ENCODE measurements at places on chromosomes 7 and 10.
A peak's percentile ranks its signal among the peaks of the same experiment; 100 is the strongest.

- DNase-seq, result no peak
Measured at GRCh38 chr7:53812135-53812534, 730.0 kb upstream of the VSTM2A start.

- DNase-seq, result peak; percentile 26
Measured at GRCh38 chr7:6290319-6290741, 17.9 kb upstream of the CYTH3 start.

- DNase-seq, result no peak
Measured at GRCh38 chr7:28137463-28137862, 43.1 kb downstream of the JAZF1 start.

- DNase-seq, result peak; percentile 91
Measured at GRCh38 chr10:6171881-6172695, 30.6 kb upstream of the PFKFB3 start.

DNA sequence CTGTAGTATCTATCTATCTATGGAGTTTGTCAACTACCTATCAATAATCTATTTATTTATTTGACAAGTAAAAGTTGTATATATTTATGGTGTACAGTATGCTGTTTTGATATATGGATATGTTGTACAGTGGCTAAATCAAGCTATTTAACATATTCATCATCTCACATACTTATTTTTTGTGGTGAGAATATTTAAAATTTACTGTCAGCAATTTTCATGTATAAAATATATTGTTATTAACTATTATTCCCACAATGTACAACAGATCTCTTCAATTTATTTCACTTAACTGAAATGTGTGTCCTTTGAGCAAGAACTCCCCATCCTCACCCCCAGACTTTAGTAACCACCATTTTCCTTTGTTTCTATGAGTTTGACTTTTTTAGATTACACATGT, 14.5 kb downstream of the AGR3 start:
- no peak for DNase-seq

GRCh38 chr10:58266003-58266825, 1.5 kb downstream of the IPMK start:
- DNase-seq, result peak; percentile 18

DNA sequence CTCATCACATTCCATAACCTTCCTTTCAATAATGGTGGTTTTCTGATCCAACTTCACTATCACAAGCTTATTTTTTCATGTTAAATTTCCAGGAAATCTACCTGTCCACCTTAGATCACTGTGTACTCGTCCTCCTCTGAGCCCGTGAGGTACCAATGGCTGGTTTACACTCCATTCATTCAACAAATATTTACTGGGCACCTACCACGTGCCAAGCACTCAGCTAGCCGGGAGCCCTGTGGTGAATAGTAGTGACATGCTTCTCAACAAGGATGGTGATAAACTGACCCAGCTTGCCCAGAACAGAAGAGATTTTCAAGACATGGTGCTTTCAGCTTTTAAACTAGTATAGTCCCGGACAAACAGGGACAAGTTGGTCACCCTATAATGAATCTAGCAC, 98.2 kb downstream of the FAM204A start:
- no peak for DNase-seq

- DNase-seq, result no peak
Measured at GRCh38 chr7:117069379-117069778, 116.1 kb downstream of the ST7 start.

DNA sequence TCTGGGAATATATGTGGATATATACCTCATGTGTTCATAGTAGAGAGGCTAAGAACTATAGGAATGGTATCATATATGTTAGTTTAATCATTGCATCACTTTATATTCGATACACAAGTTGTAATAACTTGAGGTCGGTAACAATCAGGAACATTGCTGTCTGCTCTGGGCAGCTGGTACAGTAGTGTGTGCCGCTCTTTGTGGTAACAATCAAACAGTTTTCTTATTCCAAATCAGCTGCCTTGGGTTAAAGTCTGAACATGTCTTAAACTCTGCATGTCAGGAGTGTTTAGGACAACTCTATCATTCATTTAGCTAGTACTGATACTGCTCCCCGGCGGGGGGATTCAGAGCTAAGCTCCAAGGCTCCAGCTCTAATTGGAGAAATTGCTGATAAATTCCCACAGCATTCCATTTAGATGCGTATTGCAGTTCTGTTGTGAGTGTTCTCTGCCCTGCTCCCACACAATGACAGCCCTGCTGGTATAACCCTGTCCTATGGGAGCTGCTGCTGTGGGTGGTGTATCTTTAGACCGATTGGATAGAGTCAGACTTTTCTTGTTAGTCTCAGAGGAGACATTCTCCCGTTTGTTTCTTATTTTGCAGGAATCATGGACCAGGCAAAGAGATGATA, 707.5 kb upstream of the FZD8 start:
- DNase-seq, result peak; percentile 87

DNA sequence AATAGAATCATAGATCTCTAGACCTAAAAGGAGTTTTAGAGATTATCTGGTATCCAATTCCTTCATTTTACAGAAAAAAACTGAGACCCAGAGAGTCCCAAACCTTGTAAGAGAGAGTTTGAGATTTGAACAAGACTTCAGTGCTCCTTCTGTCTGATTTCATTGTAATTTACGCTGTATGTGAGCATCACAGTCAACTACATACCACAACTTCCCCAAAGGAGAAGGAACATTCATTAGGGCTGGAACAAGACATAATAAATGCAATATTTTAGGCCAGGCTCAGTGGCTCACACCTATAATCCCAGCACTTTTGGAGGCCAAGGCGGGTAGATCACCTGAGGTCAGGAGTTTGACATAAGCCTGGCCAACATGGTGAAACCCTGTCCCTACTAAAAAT, 17.3 kb upstream of the PRKAR2B start:
- no peak for DNase-seq

DNA sequence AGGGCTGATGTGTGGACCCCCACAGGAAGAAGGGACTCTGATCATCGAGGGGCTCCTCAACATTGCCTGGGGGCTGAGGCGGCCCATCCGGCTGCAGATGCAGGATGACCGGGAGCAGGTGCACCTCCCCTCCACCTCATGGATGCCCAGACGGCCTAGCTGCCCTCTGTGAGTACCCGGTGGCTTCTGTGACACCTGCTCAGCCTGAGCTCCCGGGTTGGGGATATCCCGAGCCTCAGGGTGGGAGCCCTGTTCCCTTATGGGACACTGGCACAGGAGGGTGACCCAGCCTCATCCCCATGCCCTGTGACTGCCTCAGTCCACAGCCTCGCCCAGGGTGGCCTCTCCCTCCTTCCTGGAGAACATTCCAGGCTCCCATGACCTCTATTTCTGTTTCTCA, 3.9 kb upstream of the DEPP1 start:
- no peak for DNase-seq

DNA sequence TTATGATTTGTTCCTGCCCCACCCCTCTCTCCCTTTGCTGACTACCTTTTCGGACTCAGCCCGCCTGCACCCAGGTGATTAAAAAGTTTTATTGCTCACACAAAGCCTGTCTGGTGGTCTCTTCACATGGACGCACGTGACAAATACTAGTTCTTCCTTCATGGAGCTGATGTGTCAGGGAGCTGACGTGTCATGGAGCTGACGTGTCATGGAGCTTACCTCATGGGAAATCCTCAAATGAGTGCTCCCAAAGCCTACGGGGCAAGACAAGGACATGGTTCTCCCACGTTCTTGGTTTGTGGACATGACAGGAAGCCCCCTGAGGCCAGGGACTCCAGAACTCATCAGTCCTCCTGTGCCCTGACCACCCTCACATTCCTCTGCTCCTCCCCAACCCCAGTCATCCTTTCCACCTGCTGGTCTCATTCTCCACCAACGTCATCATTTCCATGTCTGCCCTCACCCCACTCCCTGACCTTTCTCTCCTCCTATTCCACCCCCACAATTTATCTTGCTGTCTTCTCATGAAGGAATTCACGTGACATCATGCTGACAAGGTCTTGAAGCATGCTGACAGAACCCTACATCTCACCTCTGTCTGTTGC, 261.3 kb downstream of the TCERG1L start:
- no peak for DNase-seq

DNA sequence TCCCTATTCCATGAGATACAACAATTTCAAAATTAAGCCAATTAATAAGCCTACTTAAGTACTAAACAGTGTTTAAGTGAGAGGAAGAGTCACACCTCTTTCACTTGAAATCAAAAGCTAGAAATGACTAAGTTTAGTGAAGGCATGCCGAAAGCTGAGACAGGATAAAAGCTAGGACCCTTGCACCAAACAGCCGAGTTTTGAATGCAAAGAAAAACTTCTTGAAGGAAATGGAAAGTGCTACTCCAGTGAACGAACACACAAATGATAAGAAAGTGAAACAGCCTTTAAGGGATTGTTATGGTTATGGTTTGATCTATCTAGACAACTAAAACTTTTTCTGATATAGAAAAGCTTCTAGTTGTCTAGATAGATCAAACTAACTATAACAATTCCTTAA, 135.4 kb upstream of the KMT2E start:
- no peak for DNase-seq
